ENCODE measurements at places on chromosomes 5 and 9.

- no peak for DNase-seq
These were observed 287.8 kb upstream of the ISL1 start for GRCh38 chr5:51095486-51095885.

- DNase-seq = no peak
These were observed 326.7 kb upstream of the EFNA5 start for GRCh38 chr5:107997338-107997980.

DNA sequence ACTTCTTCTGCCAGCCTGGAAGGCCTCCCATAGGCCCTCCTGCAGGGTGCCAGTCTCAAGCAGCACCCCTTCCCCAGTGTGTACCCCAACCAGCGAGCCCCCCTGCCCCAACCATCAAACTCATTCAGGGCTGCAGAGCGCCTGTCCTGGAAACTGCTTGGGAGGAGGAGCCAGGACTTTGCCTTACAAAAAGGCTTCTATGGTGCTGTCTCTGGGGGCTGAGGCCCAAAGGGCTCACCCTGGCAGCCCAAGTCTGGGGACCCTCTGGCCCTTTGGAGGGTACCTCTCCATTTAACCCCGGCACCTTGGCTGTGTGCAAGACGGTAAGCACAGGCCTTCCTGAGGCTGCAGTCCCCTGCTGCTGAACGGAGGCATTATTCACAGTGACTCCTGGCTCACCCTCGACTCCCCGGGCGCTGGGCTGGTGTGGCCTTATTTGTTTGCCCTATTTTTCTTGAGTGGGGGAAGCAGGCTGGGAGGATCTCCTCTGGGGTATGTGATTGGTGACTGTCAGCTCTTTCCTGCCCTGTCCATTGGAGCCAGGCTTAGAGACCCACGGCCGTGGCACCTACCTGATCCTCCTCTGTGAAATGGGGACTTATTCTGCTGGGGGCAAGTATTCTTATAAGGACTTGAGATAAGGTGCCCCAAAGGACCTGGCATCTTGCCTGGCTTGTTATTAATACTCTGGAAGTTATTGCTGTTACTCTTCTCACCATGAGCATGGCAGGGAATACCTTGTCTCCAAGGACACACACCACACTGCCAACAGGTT lies 5.8 kb downstream of the LMX1B start:
- DNase-seq = no peak

- DNase-seq = no peak
These were observed 14.0 kb downstream of the PDGFRB start for GRCh38 chr5:150141544-150142184.

DNA sequence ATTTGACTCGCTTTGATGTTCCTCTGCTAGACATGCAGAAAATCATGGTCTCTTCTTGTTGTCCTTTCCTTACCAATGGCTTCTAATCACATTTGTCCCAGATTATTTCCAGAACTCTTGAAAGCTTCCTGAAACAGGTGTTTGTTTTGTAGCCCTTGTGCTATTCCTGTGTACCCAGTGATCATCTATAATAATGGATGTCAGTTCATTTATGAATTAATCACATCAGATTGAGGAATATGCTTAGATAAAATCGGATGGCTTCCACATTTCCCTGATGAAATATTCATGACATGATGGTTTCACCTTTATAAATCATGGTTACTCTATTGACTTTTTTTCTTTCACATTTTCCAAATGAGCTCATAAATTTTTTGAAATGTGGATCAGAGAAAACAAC lies 359.0 kb upstream of the DMAC1 start:
- DNase-seq = no peak
